Ureter (tissue), 1 donor: ENCODE measurements at places on chromosomes 13 and 19. TPM values are rescaled to one million over a fixed set of nuclear protein-coding genes. Genes with fewer than 3 reads are reported as not detected.

DNA sequence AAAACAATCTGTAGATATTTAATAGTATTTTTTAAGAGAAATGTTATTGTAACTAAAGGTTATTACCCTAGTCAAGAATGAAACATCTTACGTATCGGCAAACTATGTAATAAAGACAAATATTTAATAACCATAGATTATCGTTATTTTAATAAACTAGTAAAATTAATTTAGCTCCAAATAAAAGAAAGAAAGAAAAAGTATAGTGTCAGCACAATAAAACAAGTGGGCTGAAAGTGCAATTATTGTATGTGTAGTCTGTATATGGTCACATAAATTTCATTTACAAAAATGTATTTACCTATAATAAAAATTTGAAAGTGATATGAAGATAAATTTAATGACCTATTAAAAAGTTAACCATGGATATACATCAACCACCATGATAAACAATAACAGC is 1258.4 kb upstream of the MIR17HG start:
- no peak for DNase-seq

GRCh38 chr13:95679722-95680121 is 2.8 kb downstream of the DNAJC3 start:
- DNase-seq, result no peak

DNA sequence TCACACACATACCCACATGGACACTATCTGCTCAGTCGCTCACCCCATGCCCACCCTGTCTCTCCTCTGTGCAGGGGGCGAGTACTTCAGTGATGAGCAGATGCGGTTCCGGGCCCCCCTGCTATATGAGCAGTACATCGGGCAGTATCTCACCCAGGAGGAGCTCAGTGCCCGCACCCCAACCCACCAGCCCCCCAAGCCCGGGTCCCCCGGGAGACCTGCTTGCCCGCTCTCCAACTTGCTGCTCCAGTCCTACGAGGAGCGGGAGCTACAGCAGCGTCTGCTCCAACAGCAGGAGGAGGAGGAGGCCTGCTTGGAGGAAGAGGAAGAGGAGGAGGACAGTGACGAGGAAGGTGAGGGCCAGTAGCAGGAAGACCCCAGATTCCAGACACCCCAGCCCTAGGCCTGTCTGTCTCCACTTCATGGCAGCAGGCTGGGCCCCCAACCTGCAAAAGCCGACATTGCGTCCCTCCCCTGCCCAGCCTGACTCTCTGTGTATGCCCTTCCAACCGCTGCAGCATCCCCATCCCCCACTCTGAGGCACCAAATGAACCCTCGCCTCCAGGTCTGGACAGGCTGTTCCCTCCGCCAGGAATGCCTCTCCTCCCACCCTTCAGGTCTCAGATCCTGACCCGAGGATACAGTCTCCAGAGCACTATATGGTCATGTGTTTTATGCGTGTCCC is 9.7 kb downstream of the CCDC97 start:
- DNase-seq, result no peak

DNA sequence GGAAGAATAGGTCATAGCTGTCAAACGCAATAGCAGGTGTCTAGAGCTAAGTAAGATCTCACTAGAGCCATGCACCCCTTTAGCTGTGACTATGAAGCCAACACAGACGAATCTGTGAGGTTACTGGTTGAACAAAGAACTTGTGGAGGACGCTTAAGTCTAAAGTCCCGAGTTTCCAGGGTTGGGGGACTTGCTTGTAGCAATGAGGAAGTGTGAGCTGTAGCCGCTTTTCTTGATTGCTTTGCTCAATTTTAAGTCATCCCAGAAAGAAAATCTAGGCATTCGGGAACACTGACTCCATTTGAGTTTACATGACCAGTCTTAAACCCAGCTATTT is 1.6 kb downstream of the GPC5 start:
- no peak for DNase-seq

DNA sequence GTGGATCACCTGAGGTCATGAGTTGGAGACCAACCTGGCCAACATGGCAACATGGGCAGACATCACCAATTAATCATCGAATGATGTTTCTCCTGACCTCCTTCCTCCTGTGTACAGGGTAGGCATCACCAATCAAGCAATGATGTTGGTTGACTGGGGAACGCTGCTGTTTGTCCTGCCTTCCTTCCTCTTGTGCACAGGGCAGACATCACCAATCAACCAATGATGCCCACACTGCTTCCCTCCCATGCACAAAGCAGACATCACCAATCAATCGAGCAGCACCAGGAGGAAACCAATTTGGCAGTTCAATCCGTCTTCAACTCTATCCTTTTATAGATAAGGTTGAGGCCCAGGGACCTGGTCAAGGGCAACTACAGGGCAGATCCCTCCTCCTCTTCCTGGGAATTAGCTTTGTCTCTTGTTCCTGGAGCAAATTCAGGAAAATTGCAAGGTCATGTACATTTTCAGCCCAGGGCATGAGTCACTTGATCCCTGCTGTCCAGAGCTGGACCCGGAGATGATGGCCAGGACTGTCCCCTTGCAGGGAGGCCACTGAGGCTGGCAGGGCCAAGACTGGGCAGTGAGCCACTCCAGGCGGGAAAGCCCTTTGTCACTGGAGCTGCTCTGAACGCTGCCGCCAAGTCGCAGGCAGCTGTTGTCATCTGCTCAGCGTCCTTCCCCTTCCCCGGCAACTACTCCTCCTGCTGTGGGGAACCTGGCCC is 5.3 kb upstream of the CSNK1G2 start:
- no peak for DNase-seq

- no peak for DNase-seq
Measured at GRCh38 chr19:2275588-2276428, 6.2 kb downstream of the PEAK3 start.

DNA sequence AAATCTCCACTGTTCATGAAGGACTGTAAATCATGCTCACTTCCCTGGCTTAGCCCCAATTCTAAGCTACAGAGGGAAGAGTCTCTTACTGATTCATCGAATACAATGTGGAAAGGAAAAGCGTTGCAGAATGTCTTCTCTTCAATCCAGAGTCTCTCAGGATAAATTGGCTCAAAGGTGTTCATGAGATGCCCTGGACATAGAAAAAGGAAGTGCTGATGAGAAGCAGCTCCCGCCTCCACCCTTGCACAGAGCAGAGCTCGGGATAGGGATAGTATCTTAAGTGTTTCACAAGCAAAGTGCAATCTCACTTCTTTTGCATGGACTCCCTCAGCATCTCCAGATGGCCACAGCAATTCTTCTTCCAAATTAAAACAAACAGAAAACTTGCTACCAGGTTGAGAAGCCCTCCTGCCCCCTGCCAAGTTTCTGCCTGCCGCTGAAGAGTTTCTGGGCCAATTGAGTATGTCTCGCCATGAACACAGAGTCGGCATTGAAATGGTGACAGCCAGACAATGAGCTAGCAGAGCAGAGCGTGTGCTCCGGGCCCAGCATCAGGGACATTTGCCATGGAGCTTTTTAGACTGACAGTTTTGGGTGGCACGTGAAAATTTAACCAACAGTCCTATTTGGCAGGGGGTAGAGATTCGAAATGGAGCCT is 85.7 kb downstream of the C13orf42 start:
- DNase-seq, result no peak

GRCh38 chr19:51407511-51408131 is 9.8 kb downstream of the SIGLEC10 start:
- DNase-seq, result no peak

GRCh38 chr13:30739761-30740642 is 4.7 kb downstream of the ALOX5AP start:
- no peak for DNase-seq

DNA sequence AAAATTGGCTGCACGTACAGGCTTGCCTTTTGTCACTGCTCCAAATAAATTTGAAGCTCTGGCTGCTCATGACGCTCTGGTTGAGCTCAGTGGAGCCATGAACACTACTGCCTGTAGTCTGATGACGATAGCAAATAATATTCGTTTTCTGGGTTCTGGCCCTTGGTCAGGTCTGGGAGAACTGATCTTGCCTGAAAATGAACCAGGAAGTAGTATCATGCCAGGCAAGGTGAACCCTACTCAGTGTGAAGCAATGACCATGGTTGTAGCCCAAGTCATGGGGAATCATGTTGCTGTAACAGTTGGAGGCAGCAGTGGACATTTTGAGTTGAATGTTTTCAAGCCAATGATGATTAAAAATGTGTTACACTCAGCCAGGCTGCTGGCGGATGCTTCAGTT is 16.1 kb upstream of the AKAP11 start:
- no peak for DNase-seq

DNA sequence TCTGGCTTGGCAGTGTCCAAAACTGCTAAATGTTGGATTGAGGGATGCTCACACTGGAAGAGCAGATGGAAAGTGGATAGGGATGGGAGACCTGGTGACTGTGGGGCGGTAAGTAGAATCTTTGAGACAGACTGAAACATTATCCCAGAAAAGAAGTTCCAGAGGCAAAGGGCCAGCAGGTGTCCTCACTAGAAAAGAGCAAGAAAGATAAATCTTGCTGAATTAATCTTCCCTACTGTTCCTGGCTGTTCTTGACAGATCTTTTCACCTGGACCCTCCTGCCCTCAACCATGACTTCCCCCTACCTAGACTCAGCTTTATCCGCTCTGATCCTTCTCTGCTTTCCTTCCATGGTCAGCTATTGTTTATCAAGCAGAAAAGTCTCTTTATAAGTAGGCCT is 35.0 kb upstream of the FRY start:
- no peak for DNase-seq

DNA sequence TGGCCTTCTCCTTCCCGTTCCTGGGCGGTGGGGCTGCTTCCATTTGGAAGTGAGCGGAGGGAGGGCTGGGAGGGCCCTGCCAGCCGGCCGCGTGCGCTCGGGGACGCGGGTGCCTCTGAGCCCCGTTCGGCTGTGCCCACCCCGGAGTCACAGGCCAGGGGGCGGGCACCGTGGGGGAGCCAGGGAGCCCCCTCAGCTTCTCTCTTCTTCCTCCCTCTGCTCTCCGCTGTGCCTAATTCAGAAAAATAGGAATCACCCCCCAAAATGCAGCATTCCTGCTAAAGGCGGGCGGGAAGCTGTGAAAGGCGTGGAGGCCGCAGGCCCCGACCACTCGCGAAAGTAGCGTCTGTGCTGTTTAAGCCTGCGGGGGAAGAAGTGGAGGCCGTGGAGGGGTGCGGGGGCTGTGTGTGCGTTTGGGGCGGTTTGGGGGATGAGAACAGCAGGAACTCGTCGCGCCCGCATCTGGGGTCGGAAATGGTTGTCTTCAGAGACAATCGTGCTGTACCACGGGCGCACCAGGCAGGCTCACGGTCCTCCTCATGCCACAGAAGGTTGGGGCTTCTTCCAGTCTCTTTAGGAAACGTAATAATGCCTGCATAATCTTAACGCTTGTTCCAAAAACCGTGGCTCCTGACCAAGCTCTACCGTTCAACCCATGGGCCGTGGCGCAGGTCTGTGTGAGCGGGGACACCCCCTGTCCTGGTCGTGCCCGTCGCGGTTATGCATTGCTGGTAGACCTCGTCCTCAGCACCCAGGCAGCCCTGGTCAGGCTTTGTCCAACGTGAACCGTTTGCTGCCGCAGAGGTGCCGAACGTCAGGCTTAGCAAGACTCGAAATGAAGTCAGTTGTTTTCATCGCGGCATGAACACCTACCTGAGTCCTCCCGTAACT is 110.4 kb upstream of the SOX1 start:
- DNase-seq, result no peak

- no peak for DNase-seq
Measured at GRCh38 chr13:37241786-37242185, 136.3 kb upstream of the CSNK1A1L start.

DNA sequence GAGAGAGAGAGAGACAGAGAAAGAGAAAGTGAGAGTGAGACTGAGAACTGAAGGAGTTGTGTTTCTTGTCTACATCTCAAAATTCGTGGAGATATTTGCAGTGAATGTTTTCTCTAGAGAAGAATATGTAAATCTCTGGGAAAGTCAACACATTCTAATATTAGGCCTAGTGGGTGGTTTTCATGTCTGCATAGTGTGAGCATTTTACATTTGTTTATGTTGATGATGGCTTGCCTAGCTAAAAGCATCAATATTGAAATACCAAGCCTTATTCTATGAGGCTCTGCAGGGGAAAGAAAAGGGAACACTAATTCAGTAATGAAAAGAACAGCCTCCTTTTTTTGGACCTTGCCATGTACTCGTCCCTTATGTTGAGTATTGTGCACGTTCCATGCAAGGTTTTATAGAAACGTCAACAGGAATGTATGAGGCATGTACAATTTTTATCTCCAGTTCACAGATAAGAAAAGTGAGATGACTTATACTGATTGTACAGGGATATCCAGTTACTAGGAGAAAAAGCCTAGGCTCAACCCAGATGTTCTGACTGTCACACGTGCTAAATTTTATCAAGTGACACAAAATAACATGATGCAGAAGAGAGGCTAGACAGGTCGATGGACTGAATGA is 1288.9 kb upstream of the SLC10A2 start:
- DNase-seq, result no peak

IGSF23 gene
- not detected for total RNA-seq

FXYD1 gene
- total RNA-seq, result 50.2 TPM

LIM2 gene
- not detected for total RNA-seq

ABHD13 gene
- total RNA-seq, result 11.6 TPM

C19orf81 gene
- total RNA-seq, result 1.6 TPM

ZNF420 gene
- total RNA-seq, result 12.5 TPM

PRTN3 gene
- not detected for total RNA-seq

C19orf38 gene
- 0.99 TPM for total RNA-seq

TSHZ3 gene
- total RNA-seq, result 23.6 TPM
